ENCODE measurements at places on chromosomes 2 and 18. TPM values are rescaled to one million over a fixed set of nuclear protein-coding genes. Genes with fewer than 3 reads are reported as not detected.
A peak's percentile ranks its signal among the peaks of the same experiment; 100 is the strongest.

- H3K4me3 ChIP-seq: no peak overlapping the region
- DNase-seq: no peak
- H3K27ac ChIP-seq: no peak overlapping the region
These were observed 1.1 kb downstream of the GRP start for GRCh38 chr18:59220784-59221765.

DNA sequence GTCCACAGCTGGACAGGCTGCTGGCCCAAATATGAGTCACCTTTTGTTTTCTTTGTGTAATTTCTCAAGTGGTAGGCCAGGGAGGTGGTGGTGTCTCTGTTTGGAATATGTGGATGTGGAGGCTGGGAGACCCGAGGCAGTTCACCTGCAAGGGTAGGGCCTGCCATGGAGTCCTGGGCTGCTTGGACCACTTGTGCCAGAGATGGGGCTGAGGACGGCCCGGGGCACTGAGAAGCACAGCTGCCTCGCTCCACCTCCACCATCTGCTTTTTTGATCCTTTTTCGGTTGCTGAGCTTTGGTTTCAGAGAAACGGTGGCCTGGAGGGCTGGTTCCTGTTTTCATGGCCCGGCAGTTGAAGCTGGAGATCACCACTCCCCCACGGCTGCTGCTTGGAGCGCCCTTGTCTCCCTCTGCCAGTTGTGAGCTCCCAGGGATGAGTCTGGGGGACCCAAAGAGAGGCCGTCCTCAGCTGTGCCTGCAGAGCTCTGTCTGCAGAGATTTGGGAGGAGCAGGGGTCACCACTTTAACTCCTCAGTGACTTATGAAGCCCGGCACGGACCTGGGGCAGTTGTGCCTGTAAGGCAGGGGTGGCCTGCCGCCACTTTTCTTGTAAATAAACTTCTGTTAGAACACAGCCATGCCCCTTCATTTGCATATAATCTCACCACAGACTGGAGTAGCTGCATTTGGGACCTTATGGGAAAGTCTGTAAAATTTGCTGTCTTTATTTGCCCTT, 67.6 kb upstream of the MCFD2 start:
- no peak for DNase-seq
- H3K27me3 ChIP-seq: no peaks in the 10 kb centered on the region
- peaks cover 23% of the 10 kb centered on the region for H3K4me1 ChIP-seq
- H3K36me3 ChIP-seq: peaks cover 28% of the 10 kb centered on the region
- H3K27ac ChIP-seq: peak overlapping the region; percentile 90
- no peak overlapping the region for H3K4me3 ChIP-seq

GRCh38 chr2:98269274-98269673, 77.0 kb upstream of the CNGA3 start:
- H3K27me3 ChIP-seq: no peaks in the 10 kb centered on the region
- no peaks in the 10 kb centered on the region for H3K36me3 ChIP-seq
- H3K4me3 ChIP-seq: no peak overlapping the region
- H3K4me1 ChIP-seq: peaks cover 4% of the 10 kb centered on the region
- H3K27ac ChIP-seq: peak overlapping the region; percentile 62

Gene GALNT14
- total RNA-seq: not detected

DNA sequence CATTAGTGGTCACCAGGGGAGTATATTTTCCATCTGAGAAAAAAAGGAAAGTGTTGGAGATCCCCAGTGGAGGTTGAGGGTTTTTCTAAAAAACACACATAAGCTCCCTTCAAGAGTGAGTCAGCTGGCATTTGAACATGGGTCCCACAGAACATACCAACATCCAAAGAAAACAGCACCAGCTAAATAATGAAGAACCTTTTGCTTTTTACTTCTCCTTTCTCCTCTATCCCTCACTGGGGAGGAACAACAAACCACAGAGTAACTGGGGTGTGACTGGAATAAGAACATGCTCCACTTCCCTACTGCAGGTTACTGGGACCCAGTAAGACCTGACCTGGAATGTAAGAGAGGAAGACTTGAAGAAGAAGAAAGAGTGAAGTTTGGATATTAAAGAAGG, 56.5 kb upstream of the RAPH1 start:
- H3K27ac ChIP-seq: peak overlapping the region; percentile 59
- no peaks in the 10 kb centered on the region for H3K27me3 ChIP-seq
- no peaks in the 10 kb centered on the region for H3K36me3 ChIP-seq
- no peak for DNase-seq

Gene ZAP70
- total RNA-seq: 2.7 TPM

- no peak overlapping the region for H3K27ac ChIP-seq
- H3K4me3 ChIP-seq: no peak overlapping the region
These were observed 1.1 kb downstream of the TMEM169 start for GRCh38 chr2:216082805-216083204.

- no peaks in the 10 kb centered on the region for H3K36me3 ChIP-seq
- no peak overlapping the region for H3K4me3 ChIP-seq
- H3K4me1 ChIP-seq: no peaks in the 10 kb centered on the region
- H3K27ac ChIP-seq: no peak overlapping the region
These were observed 186.2 kb upstream of the REG3G start for GRCh38 chr2:78839259-78839658.

Gene CNDP2
- total RNA-seq: 33.5 TPM

Gene PSMD1
- total RNA-seq: 97.4 TPM

Gene CRYGD
- total RNA-seq: not detected

- no peaks in the 10 kb centered on the region for H3K27me3 ChIP-seq
- H3K27ac ChIP-seq: no peak overlapping the region
- H3K4me3 ChIP-seq: no peak overlapping the region
- H3K4me1 ChIP-seq: no peaks in the 10 kb centered on the region
- DNase-seq: no peak
These were observed 59.7 kb upstream of the GRB14 start for GRCh38 chr2:164681009-164681408.

- no peak overlapping the region for H3K27ac ChIP-seq
- no peaks in the 10 kb centered on the region for H3K27me3 ChIP-seq
- H3K4me3 ChIP-seq: no peak overlapping the region
- no peaks in the 10 kb centered on the region for H3K4me1 ChIP-seq
- H3K36me3 ChIP-seq: peaks cover 36% of the 10 kb centered on the region
- no peak for DNase-seq
These were observed 12.5 kb downstream of the SRBD1 start for GRCh38 chr2:45598545-45598944.

DNA sequence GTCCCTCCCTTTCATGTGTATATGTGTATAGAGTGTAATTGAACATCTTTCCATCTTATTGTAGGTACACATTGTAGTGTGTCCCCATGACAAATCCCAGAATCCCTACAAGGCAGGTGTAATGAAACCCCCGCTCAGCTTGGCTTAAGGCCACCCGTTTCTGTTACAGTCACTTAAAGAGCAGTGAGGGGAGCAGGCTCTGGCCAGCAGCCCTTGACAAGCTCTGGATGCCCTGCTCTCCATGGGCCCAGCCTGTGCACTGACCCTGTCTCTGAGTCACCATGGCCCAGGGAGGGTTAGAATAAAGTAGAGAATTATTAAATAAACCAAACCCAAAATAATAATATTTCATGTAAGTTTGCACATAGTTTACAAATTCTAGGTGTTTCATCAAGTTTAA, 17.2 kb upstream of the MAL start:
- no peaks in the 10 kb centered on the region for H3K27me3 ChIP-seq
- no peak for DNase-seq
- H3K4me1 ChIP-seq: no peaks in the 10 kb centered on the region
- no peak overlapping the region for H3K4me3 ChIP-seq
- H3K27ac ChIP-seq: no peak overlapping the region
- H3K36me3 ChIP-seq: no peaks in the 10 kb centered on the region

DNA sequence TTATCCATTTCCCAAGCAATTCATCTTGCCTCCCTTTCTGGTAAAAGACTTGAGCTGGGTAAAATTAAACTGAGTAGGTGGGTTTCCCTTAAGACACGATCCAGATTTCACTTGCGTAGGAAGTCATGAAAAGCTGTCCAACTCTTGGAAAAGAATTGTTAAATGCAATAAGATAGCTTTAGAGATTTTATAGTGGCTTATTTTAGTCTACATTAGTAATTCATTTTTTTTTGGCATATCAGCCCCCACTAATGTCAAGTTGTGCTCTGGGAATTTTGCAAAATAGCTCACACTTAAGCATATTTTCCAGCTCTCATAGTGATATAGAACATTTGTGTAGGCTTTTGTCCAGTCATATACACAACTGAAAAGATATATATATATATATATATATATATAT, 344.7 kb upstream of the FIGN start:
- no peak for DNase-seq
- no peak overlapping the region for H3K4me3 ChIP-seq
- H3K36me3 ChIP-seq: no peaks in the 10 kb centered on the region
- H3K4me1 ChIP-seq: no peaks in the 10 kb centered on the region
- no peaks in the 10 kb centered on the region for H3K27me3 ChIP-seq
- H3K27ac ChIP-seq: no peak overlapping the region

- no peak for DNase-seq
- no peaks in the 10 kb centered on the region for H3K4me1 ChIP-seq
- H3K36me3 ChIP-seq: no peaks in the 10 kb centered on the region
These were observed 200.9 kb downstream of the SETBP1 start for GRCh38 chr18:44881461-44882162.

DNA sequence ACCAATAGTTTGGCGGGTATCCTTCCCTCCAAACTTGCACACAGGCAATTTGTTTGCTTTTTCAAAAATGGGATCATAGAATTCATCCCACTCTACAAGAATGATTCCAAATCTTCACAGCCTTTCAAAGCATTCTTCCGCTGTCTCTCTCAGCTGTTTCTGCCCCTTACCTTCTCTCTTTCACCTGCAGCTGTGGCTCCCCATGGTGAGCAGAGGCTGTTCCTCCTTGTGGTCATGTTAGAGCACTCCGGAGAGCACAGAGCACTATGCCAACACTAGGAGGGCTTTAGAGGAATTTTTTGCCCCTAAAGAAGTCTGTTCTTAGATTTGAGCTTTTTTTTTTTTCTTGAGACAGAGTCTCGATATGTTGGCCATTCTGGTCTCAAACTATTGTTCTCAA, 30.4 kb downstream of the MTHFD2 start:
- no peak overlapping the region for H3K27ac ChIP-seq
- no peaks in the 10 kb centered on the region for H3K27me3 ChIP-seq
- H3K36me3 ChIP-seq: no peaks in the 10 kb centered on the region
- H3K4me1 ChIP-seq: peaks cover 25% of the 10 kb centered on the region
- no peak for DNase-seq

- peaks cover 73% of the 10 kb centered on the region for H3K36me3 ChIP-seq
- no peak for DNase-seq
- H3K4me1 ChIP-seq: no peaks in the 10 kb centered on the region
- H3K4me3 ChIP-seq: no peak overlapping the region
- no peaks in the 10 kb centered on the region for H3K27me3 ChIP-seq
- H3K27ac ChIP-seq: no peak overlapping the region
These were observed 113.3 kb downstream of the NOL10 start for GRCh38 chr2:10576456-10576855.

GRCh38 chr2:105882920-105883435, 138.3 kb downstream of the NCK2 start:
- no peaks in the 10 kb centered on the region for H3K27me3 ChIP-seq
- no peaks in the 10 kb centered on the region for H3K4me1 ChIP-seq

DNA sequence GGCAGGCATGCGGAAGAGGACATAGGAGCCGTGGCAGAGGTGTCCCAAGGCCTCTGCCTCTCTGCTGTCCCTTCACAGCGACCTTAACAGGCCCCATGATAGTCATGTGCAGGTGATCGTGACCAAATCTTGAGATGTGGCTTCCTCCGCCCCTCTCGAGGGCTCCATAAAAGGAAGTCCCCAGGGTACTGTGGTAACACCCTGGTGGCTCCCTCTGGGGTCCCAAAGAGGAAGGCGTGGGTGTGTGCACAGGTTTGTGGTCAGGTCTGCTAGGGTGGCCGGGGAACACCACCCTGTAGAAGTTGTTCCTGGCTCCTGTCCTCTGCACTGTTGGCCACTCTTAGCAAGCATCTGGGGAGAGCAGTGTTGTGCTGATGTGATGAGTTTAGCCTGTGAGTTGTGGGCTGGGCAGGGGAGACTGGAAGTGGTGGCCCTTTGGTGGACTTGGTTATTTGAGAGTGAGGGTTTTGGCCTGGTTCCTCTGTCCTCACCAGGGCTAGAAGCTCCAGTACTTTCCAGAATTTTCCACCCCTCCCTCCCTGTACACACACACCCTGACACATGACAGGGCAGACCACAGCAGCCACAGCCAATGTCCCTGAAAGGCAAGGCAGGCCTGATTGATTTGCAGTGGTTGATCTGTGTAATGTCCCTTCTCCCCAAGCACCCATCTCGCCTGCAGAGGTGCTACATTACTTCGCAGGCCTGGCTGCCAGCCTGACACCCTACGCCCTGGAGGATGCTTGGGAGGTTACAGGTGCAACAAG, 68.9 kb upstream of the BOD1L2 start:
- no peaks in the 10 kb centered on the region for H3K27me3 ChIP-seq
- H3K4me3 ChIP-seq: no peak overlapping the region
- H3K36me3 ChIP-seq: no peaks in the 10 kb centered on the region
- no peak for DNase-seq
- no peaks in the 10 kb centered on the region for H3K4me1 ChIP-seq
- no peak overlapping the region for H3K27ac ChIP-seq

Gene HOXD13
- not detected for total RNA-seq

DNA sequence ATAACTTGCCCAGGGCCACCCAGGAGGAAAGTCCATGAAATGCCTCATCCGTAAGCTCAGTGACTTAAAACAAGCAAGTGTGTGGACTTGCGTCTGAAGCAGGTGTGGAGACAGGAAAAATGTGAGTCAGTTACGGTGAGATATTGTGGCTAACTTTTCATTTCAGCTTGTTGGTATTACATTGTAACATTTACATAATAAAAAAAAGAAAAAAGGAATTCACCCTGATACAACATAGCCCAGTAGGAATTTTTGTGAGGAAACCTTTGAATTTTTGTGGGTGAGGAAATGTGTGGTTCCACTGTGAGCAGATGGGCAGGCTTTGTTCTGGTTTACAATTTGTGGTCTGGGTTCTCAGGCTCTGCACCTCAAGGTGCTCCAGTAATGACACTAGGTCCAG, 33.7 kb upstream of the LYPD6B start:
- H3K27me3 ChIP-seq: no peaks in the 10 kb centered on the region
- no peak overlapping the region for H3K4me3 ChIP-seq
- H3K4me1 ChIP-seq: no peaks in the 10 kb centered on the region
- H3K36me3 ChIP-seq: no peaks in the 10 kb centered on the region
- no peak overlapping the region for H3K27ac ChIP-seq

- no peak for DNase-seq
- no peaks in the 10 kb centered on the region for H3K27me3 ChIP-seq
- H3K4me3 ChIP-seq: no peak overlapping the region
These were observed 176.6 kb upstream of the SKOR2 start for GRCh38 chr18:47427923-47428637.

DNA sequence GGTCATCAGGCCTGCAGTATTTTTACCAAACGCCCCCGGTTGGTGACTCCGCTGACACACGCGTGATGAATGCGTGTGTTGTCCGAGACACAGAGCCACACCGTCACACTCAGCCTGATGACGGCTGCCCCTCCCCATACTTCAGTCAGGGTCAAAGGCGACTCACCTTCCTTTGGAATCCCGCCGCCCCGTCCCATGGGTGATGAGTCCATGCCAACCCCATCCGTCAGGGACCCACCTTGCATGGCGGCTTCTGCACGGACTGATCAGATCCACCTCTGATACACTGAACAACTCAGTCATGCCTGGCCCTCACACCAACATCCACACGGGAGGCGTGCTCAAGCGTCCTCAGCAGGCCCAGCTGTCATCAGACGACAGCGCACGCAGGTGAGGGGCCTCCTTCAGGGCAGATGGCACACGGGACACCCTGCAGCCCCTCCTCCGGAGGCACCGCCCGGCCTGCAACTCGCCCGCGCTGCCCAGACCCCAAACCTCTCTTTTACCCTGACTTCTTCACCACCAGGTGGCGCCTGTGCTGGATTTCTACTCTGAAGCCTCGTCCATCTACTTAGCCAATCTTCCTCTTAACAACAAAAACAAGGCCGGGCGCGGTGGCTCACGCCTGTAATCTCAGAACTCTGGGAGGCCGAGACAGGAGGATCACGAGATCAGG, 89.2 kb downstream of the ZNF516 start:
- no peak for DNase-seq
- H3K4me1 ChIP-seq: no peaks in the 10 kb centered on the region
- no peaks in the 10 kb centered on the region for H3K27me3 ChIP-seq
- no peak overlapping the region for H3K27ac ChIP-seq
- no peaks in the 10 kb centered on the region for H3K36me3 ChIP-seq
- H3K4me3 ChIP-seq: no peak overlapping the region

Measured in ascending aorta (tissue), 2 donors.